ENCODE measurements at places on chromosomes 5 and 9. TPM values are rescaled to one million over a fixed set of nuclear protein-coding genes. Genes with fewer than 3 reads are reported as not detected.

The LIFR gene
- total RNA-seq, result 82.3 TPM

The GLIPR2 gene
- total RNA-seq, result 75.1 TPM

The TAF11L5 gene
- total RNA-seq, result 16.4 TPM

The DRD1 gene
- 2.4 TPM for total RNA-seq

The LOX gene
- 303 TPM for total RNA-seq

The MRPS30 gene
- total RNA-seq, result 78.7 TPM

The PCDHA13 gene
- total RNA-seq, result 2.6 TPM

The PAEP gene
- not detected for total RNA-seq

The LRRTM2 gene
- 2.4 TPM for total RNA-seq

The INSL4 gene
- total RNA-seq, result 4.8 TPM

The FAM200C gene
- total RNA-seq, result 14.7 TPM

The EQTN gene
- total RNA-seq, result not detected

The SV2C gene
- total RNA-seq, result 1.2 TPM

The PCDHA12 gene
- 2.9 TPM for total RNA-seq

The DDX4 gene
- 4.1 TPM for total RNA-seq

The UAP1L1 gene
- total RNA-seq, result 8.2 TPM

The ZNF366 gene
- total RNA-seq, result 0.96 TPM

The SUSD1 gene
- 19.5 TPM for total RNA-seq

The TMEM203 gene
- 33.0 TPM for total RNA-seq

The PDLIM4 gene
- 47.9 TPM for total RNA-seq

The GRM6 gene
- total RNA-seq, result 0.96 TPM

The BAAT gene
- 1.2 TPM for total RNA-seq

The SPATA9 gene
- total RNA-seq, result 3.9 TPM

The KCNMB1 gene
- total RNA-seq, result 12.8 TPM

The SLC23A1 gene
- not detected for total RNA-seq

The ACOT12 gene
- total RNA-seq, result 4.6 TPM

The F12 gene
- total RNA-seq, result not detected

The ROR2 gene
- total RNA-seq, result 44.3 TPM

The ZNF462 gene
- 25.3 TPM for total RNA-seq

The TRIM52 gene
- 41.9 TPM for total RNA-seq

The PCSK5 gene
- 15.9 TPM for total RNA-seq

The GCNT1 gene
- total RNA-seq, result 36.4 TPM

The LARP1 gene
- total RNA-seq, result 24.8 TPM

The PCDHGA12 gene
- total RNA-seq, result 14.4 TPM

The PCDHA5 gene
- total RNA-seq, result 8.4 TPM

The NUTM2F gene
- total RNA-seq, result not detected

The DBN1 gene
- total RNA-seq, result 83.3 TPM

The PCDHGA11 gene
- 7.9 TPM for total RNA-seq

The LHX3 gene
- 0.24 TPM for total RNA-seq

The ARSI gene
- 15.9 TPM for total RNA-seq

The IL7R gene
- 3.4 TPM for total RNA-seq

The GKAP1 gene
- total RNA-seq, result 12.0 TPM

The TAF11L11 gene
- 0.96 TPM for total RNA-seq

The PCDHB3 gene
- total RNA-seq, result 0.72 TPM

The RANBP3L gene
- 36.4 TPM for total RNA-seq

The DMRTA1 gene
- total RNA-seq, result 4.3 TPM

The CDX1 gene
- 2.4 TPM for total RNA-seq

The MEIKIN gene
- total RNA-seq, result not detected

The DCP2 gene
- total RNA-seq, result 96.8 TPM

The DOK3 gene
- total RNA-seq, result 19.7 TPM
